Activated CD8-positive, alpha-beta memory T cell treated with anti-CD3 and anti-CD28 coated beads for 1 hour (primary cell): ENCODE measurements at places on chromosomes 4 and X.

DNA sequence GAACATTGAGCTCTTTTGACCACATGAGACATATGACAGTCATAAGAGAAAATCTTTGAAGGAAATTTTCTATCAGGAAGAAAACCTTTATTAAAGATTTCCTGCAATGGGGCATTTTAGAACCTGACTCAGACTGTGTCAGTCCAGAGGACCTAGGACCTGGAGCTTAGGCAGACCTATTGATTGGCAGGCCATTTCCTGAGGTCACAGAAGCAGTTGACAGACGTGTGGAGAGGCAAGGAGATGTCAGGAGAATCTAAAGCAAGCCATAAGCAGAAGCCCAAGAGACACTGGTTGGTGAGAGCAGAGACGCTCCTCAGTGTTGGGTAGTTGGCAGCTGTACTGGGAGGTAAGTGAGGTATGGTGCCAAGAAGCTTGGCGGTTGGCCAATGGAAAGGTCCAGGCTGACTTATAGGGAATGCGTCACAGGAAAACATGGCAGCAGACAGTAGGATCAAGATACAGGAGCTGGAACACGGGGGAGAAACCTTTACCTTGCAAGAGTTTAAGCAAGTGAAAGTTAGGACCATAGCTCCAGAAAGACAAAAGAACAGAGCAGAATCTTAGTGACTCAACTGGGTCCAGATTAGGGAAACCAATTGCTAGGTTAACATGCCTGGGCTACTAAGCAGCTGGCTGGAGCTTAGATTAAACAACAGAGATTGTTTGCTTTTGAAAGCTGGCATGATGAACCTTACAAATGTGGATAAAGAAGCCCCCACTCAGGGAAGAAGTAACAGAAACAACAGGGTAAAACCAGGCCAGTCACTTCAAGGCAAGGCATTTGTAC is 18.6 kb downstream of the PALLD start:
- DNase-seq, result no peak

- no peak for DNase-seq
Observed at GRCh38 chr4:150648123-150648522, 66.2 kb downstream of the MAB21L2 start.

DNA sequence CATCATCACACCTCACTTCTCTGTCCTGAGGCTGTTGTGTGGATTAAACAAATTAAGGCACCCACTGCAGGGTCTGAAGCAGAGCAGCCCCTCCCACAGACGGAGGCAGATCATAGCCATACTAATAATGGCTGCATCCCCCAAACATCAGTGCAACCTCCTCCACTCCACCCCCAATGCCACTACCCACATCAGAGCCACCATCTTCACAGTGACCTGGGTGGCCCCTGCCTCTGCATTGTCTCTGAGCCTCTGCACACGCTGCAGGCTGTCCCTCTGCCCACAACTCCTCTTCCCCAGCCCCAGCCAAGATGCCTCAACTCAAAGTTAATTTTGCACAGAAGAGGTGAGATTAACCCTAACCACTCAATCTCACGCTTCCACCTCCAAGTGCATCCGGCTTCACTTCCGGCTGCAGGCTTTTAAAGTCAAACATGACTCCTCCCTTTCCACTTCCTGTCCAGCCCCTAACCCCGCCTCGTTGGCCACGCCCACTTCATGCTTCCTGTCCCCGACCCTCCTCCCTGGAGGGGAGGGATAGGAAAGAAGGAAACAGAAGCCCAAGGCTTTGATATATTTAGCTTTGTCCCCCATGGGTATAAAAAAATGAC is 22.7 kb downstream of the JAKMIP1 start:
- no peak for DNase-seq

GRCh38 chrX:129695535-129695934 is 40.8 kb upstream of the APLN start:
- DNase-seq, result no peak
